ENCODE measurements at places on chromosomes 5 and 9.
A peak's percentile ranks its signal among the peaks of the same experiment; 100 is the strongest.

DNA sequence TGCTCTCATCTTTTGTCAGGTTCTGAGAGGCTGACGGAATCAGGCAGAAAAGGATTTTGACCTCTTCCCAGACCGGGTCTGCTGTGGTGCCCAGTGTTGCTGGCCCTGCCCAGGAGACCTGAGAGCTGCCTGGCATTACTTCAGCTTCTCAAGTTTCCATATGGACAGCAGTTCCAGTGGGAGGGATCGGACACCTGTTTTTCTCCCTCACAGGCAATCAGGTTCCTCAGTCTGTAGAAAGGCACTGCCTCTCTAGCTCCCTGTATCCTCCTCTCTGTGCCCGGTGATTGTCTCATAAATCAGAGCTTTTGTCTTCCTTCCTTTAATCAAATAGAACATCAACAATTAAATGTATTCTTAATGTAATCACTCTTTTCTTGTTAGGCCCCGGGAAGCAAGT, 198.7 kb downstream of the SEMA6A start:
- no peak for DNase-seq

- no peak for DNase-seq
Measured at GRCh38 chr5:113117543-113118115, 141.0 kb downstream of the DCP2 start.

- DNase-seq, result no peak
Measured at GRCh38 chr9:123003466-123003865, 30.0 kb upstream of the GPR21 start.

DNA sequence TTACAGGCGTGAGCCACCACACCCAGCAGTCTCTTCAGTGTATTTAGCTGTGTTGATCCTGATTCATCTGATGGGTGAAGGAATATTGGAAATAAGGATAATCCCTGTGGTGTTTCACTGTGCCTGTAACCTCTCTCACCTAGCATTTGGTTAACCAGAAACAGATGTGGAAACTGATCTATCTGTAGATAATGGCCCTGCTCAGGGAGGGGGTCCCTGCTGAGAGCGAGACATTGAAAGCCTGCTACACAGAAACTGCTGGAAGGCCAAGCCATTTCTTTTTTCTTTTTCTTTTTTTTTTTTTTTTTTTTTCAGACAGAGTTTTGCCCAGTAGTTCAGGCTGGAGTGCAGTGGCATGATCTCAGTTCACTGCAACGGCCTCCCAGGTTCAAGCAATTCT, 28.4 kb downstream of the QRFP start:
- no peak for DNase-seq

DNA sequence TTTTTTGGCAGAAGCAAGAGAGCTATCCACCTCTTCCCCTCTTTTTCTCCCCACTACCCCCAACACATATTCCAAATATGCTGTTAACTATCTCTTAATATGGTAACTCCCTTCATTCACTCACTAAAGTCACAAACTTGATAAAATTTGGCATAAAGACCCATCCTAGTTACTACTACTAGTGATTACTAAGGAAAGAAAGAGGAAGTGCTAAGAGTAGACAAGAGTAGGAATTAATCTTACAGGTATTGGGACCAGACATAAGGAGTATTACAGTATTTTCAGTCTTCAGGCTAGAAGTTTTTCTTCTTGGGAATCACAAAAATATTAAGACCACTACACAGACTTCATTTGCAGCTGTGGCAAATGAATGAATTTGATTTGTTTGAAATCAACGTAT, 2.2 kb downstream of the ADAMTS6 start:
- DNase-seq, result no peak

DNA sequence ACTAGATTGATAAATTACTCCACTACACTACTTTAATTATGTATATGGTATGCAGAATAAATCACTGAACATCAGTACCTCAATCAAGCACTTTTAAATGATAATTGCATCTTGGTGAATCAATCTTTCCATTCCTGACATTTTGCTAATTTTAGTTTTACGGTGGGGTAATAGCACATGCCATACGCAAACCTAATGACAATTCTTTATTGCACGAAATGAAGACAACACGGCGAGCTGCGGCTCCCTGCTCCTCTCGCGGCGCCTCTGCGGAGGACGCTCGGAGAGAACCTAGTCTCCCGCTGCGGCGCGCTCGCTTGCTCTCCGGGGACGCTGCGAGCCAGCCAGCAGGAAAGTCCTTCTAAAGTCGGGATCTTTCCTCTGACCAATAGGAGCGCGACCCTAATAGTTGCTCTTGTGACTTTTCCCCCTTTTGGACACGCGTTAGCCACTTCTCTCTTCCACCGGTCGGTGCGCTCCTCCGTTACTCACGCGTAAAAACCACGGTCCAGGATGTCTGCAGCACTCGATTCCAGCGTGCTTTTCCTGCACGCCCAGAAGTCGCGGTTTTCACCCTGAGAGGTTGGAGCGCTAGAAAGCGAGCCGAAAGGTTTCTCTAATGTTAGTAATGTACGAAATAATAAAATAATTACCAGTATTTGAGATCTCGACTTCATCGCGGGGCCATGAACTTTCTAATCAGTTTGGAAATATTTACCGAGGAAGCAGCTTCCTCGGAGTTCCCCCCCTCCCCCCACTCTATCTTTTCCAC, 1.0 kb upstream of the MEF2C start:
- peak; percentile 11 for DNase-seq

- DNase-seq, result no peak
Measured at GRCh38 chr9:20476912-20477521, 145.3 kb downstream of the MLLT3 start.

Data from T-helper 2 cell treated with Interferon-gamma antibody and Interleukin-4, amounts not matched to agents 5 μg/mL and 100 μg/mL, for 36 hours (primary cell).